Stimulated activated CD8-positive, alpha-beta memory T cell treated with anti-CD3 and anti-CD28 coated beads, Interleukin-7, amount 100 ng/mL, for 1 hour (primary cell): ENCODE measurements at places on chromosomes 4 and X.

DNA sequence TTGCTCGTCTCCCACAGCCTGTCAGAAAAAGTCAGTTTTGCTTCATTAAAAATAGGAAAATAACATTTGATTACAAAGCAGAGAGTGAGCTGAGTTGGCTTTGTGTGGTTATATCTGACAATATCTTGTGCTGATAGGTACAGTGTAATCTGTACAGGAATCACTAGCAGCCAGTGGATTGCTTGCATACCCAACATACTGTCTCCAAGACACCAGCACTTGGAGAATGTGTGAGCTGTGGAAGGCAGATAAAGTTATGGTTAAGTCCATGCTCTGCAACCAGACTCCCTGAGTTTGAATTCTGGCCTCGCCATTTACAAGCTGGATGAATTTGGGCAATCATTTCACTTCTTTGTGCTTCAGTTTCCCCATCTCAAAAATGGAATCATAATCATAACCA lies 57.5 kb upstream of the TMPRSS11F start:
- DNase-seq: no peak

GRCh38 chrX:3351276-3351675 lies 4.8 kb upstream of the MXRA5 start:
- no peak for DNase-seq

- DNase-seq: no peak
Observed at GRCh38 chr4:165294907-165295306, 32.6 kb upstream of the MSMO1 start.

GRCh38 chr4:37463033-37463856 lies 218.7 kb downstream of the NWD2 start:
- no peak for DNase-seq

- no peak for DNase-seq
Observed at GRCh38 chr4:23957465-23957864, 67.6 kb upstream of the PPARGC1A start.

- no peak for DNase-seq
Observed at GRCh38 chr4:8229331-8229975, 30.4 kb downstream of the SH3TC1 start.

- no peak for DNase-seq
Observed at GRCh38 chrX:24577091-24577490, 70.1 kb downstream of the PCYT1B start.

DNA sequence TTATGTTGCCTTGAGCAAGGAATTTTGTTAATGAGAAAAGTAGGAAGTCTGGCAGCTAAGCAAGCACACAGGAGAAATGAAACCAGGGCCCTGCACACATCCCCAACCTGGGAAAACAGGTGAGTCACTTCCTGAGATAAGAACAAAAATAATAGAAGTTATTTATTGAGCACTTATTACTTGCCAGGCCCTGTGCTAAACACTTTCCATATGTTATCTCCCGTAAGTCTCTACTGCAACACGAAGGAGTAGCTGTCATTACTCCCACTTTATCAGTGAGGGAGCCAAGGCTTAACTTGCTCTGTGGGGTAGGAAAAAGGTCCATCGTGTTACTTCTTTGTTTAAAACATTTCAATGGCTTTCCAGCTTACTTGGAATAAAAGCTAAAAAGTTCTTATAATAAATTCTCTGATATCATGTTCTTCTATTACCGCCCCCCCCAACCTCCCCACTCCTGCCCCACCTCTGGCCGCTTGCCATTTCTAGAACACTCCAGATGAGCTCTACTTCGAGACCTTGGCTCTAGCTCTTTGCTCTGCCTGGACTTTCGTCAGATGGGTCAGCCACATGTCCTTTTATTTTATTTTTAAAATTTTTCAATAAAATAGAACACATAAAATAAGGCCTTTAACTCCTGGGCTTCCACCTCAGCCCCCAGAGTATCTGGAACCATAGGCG lies 36.3 kb upstream of the PLAC8 start:
- DNase-seq: no peak

DNA sequence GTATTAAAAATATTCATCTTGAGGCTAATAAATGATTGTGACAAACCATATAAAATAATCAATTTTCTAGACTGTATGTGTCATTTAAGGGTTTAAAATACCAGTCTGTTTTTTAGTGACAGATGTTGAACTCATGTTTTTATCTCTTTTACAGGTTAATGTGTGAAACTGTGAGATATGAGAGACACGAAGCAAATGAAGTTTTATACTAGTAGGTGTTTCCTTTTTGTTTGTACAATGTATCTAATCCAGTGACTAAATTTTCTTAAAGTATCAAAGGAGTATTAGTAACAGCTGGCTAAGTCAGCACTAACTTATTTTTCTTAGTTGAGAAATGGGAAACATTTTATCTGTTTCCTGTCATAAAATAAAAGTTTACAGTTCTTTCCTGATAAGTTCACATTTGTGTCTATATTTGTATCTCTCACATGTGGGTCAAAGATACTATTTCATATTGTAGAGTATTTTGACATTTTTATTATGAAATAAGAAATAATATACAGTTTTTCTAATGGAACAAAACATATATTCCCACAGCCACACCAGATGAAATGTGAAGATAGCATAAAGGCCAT lies 90.3 kb downstream of the RAPGEF2 start:
- DNase-seq: no peak

DNA sequence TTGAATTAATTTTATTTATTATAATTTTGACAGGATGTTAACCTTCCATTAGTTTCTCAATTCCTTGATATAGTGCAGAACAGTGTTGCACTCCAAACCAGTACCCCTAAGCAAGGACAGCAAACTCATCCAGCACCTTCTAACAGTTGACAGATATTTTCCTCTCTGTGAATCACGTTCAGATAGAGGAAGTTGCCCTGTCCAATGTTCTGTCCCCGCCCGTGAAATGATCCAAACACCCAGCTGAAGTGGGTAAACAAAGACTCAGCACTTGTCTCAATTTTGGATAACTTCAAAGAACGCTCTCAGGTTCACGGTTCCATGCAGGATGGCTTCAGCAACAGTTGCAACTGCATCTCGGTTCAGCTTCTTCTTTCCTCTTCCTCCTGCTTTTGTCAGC lies 1240.0 kb upstream of the ADGRL3 start:
- no peak for DNase-seq

DNA sequence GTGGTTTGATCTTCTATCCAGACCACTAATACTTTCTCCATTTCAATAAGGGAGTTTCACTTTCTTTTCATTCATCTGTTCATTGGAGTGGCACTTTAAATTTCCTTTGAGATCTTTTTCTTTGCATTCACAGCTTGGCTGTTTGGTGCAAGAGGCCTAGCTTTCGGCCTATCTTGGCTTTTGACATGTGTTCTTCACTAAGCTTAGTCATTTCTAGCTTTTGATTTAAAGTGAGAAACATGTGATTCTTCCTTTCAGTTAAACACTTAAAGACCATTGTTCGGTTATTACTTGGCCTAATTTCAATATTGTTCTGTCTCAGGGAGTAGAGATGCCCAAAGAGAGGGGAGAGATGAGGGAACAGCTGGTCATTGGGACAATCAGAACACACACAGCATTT lies 24.3 kb downstream of the CXCL13 start:
- DNase-seq: no peak

DNA sequence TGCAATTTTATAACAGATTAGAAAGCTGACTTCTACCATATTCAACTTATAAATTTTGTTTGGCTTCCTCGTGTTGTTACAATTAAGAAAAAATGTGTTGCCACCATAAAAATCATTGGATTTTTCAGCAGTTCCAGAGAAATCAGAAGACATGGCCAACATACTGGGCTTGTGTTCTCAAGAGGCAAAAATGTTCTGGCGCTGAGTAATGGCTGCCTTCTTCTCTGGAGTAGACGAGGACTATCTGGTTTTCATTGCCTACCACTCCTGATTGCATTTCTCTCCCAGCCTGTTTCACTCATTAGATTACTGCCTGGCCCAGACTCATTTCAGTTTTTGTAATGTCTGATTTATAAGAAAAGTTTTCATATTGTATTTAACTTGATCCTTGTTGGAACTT lies 122.3 kb downstream of the ARHGAP10 start:
- DNase-seq: no peak

DNA sequence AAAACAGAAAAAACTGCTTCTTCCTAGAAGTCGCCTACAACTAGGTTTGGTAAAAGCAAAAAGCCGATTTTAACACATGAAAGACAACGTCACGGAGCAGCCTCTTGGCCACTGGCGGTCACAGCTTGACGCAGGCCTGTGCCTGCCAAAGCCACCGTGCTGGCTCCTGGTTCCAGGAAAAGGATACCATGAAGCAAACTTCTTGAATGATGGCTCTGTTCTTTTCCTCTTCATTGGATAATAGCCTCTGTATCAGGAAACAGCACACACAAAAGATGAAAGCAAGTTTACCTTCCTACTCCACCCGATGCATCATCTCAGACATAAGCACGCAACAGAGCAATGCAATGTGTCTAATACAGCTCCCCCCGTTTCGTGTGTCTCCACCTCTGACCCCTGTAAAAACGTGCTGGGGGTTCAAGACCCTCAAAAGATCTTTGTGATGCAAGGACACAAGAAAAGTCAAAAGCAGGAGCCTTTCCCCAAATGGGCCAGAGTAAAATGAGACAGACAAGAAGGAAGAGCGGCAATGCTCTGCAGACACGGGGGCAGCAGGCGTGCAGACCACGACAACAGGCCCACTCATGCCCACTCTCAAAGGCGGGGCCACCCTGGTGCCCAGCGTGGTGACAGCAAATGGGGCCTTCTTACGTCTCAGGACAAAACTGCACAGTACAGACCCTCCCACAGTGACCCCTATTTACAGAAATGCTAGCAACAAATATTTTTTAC lies 19.4 kb downstream of the GAK start:
- no peak for DNase-seq

DNA sequence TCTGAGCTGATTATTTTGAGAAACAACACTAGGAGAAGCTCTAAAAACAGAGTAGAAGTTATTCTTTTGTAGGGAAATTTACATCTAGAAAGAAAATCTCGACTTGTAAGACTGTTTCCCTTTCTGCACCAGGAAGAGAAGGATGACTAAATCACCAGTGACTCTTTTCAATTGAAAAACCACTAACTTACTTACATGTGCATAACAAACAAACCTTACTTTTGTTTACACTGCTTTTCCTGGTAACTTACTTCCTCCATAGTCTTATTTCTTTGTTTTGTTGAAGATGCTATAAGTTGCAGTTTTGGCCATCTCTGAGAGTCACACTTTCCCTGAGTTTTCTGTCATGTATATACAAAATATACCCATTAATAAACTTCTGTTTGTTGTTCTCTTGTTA lies 293.6 kb upstream of the FAT4 start:
- no peak for DNase-seq

GRCh38 chr4:151993521-151993920 lies 232.7 kb upstream of the GATB start:
- no peak for DNase-seq

- no peak for DNase-seq
Observed at GRCh38 chr4:73770917-73771316, 30.5 kb downstream of the CXCL8 start.

DNA sequence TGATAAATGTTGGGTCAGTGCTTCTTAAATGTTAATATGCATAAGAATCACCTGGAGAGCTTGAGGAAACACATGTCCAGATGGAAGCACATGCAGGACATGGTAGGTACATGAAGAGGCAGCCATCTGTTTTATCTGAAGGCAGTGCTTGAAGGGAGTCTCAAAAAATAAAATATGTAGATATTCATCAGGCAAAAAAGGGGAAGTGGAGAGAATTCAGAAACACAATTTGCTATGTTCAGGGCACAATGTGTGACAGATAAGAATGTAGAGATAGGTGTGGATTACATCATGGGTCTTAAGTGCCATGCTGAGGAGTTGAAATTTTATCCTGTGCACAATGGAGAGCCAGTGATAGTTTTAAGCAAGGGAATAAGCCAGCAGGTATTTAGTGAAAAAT lies 59.6 kb upstream of the CASK start:
- no peak for DNase-seq

- DNase-seq: no peak
Observed at GRCh38 chr4:41427306-41427882, 110.6 kb upstream of the LIMCH1 start.

- DNase-seq: no peak
Observed at GRCh38 chrX:23902419-23902818, 5.3 kb downstream of the APOO start.

- DNase-seq: no peak
Observed at GRCh38 chr4:77358315-77358928, 201.4 kb downstream of the CCNG2 start.

DNA sequence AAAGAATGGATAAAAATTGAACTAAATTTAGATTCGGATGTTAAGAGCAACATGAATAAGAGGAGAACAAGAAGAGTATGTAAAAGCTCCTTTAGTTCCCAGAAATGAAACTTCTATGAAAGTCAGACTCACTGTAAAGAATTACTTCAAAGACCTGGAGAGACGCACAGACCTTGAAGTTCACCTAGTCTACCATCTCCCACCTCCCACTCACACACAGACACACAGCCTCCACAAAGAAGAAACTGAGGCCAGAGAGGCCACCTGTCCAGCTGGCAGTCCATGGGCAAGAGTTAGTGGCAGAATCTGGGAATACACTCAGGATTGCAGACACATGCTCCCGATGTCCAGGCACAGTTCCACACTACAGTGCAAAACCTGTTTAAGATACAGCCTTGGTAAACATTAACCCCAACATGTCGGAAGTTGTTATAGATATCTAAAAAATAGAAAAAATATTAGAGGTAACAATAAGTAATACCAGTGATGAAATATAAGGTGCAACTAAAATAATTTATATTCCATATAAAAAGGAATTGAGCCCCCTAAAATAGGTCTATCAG lies 288.8 kb downstream of the INPP4B start:
- DNase-seq: no peak

DNA sequence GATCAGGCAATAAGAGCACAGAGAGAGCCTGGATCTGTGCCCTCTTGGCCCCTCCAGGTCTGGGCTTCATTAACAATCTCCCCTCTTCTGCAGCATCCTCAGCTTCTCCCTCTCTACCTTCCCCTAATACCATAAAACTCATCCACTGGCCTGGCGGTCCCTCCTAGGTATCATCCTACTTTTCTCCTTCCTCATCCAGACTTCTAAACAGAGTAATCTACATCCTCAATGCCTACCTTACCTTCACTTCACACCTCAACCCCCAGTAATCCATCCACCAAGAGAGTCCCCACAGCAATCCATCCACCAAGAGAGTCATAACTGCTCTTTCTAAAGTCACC lies 17.0 kb downstream of the FGFBP1 start:
- DNase-seq: no peak

GRCh38 chr4:148278310-148278709 lies 163.9 kb downstream of the NR3C2 start:
- DNase-seq: no peak

GRCh38 chr4:139278912-139279759 lies 889 bp downstream of the MGARP start:
- no peak for DNase-seq

- DNase-seq: no peak
Observed at GRCh38 chrX:70001269-70001668, 48.5 kb downstream of the AWAT2 start.

DNA sequence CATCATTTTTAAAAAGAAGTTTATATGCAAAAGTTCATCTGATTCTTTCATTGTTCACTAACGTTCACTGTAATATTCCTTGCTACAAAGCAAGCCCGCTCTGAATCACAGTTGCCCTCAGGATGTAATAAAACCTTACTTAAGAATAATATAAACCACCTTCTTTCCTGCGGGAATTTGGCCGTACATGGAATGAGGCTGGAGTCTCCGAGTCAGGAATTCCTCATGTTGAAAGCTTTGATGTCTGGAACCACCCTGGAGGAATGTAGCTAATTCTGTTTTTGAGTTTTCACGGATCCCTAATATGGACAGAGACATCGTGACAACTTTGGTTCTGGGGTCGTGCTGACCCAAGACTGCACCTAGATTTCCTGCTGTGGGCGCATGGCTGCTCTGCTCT lies 58.5 kb downstream of the CRLF2 start:
- no peak for DNase-seq
